Right hindlimb (tissue), 1 donor: ENCODE measurements at places on chromosomes 11 and 22.

- DNase-seq, result no peak
These were observed 28.1 kb downstream of the CAPN1 start for GRCh38 chr11:65209711-65210360.

GRCh38 chr11:16169541-16169940 lies 186.8 kb downstream of the SOX6 start:
- DNase-seq, result no peak

GRCh38 chr11:103863497-103863896 lies 172.9 kb upstream of the DDI1 start:
- no peak for DNase-seq

- DNase-seq, result no peak
These were observed 432 bp upstream of the GP1BB start for GRCh38 chr22:19722982-19723231.

DNA sequence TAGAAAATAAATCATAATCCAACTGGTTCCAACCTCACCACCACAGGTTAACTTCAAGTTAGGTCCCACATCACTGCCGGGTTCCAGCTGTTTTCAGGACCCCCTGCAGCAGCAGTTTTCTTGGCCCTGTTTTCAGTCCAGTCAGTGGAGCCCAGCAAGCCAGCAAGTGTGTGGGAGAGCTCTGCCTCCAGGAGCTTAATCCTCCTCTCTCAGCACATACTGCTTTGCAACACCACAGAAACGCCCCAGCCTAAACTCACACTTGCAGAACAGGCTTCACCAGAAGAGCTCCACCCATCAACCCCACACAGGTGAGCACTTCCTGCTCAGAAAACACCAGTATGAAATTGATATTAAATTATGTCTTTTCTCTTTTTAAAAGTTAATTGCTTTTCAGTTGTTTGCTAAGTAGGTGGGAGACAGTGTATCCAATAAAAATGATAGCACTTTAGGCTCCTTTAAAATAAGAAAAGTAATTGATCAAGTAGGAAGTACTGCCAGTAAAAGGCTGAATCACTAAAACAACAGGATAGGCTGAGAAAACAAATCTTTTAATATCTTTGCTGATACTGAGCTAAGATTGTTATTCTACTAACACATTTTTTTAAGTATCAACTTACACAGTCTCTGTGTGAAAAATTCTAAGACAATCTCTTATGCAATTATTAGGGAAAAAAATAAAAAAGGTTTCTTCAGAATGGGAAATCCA lies 81.5 kb upstream of the TP53AIP1 start:
- no peak for DNase-seq

DNA sequence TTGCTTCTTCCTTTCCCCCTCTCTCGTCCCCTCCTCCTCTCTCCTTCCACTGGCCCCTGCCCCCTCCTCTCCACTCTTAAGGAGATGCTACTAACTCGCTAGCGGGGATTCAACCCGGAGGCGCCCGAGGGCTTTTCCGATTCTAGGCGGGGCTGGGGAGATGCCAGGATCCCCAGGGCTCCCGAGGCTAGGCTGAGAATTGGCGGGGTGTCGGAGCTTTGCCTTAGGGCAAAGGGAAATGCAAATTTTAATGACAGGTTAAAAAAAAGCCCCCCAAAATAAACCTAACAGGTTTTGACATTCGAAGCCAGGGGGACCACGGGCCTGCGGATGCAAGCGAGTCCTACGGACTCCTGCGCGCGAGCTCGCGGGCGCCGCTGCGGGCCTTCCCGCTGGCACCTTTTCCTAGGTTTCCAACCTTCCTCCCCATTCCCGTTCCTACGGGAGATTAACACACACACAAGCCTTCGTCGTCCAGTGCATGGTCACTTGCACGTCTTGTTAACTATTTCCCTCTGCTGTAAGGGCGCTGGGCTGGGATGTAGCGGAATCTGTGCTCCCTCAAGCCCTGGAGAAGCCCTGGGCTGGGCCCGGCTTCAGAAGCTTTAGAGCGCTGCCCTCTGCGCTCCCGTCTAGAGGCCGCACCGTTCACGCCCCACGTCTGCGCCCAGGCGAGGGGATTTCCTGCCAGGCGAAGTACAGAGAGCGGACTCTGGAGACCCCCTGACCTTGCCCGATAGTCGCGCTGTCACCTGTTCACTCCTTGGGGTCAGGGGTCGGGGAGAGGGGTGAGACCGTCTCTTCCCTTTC lies 729 bp upstream of the ALX4 start:
- peak; percentile 66 for DNase-seq

DNA sequence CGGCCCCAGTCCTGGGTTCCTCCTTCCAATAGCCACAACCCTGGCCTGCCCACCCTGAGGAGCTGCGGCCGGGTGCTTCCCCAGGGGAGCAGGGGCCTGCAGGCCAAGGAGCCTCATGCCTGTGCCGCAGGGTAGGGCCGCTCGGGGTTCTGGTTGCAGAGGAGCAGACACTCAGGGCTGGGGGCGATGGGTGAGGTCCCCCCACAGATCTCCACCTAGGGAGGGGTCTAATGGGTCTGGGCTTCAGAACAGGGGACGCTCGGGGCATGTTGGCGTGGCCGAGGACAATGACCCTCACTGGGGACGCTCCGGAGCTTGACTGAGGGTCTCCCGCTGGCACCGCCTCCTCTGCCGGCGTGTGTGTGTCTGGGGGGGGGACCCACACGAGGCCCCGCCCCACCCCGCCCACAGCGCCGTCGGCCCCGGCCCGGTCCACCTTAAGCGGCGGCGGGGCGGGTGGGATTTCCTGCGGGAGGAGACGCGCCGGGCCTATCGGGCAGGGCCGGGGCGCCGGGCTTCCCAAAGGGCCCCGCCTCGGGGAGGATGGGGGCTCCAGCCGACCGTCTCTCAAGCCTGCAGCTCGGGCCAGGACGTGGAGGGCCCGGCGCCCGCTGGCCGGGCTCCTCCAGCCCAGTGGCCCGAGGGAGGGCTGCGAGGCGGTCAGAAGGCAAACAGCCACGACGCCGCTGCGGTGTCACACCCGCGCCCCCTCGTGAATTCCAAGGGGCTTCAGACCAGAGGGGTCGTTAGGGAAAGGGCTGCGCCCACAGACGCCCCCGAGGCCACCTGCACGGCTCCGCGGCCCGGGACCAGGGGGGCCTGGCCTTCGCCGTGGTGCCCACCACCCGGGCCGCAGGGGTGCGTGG lies 640 bp upstream of the ZDHHC8 start:
- DNase-seq, result peak; percentile 91

GRCh38 chr11:61477727-61478148 lies 30.8 kb upstream of the LRRC10B start:
- peak; percentile 63 for DNase-seq

GRCh38 chr11:10606536-10607208 lies 38.2 kb upstream of the LYVE1 start:
- no peak for DNase-seq

DNA sequence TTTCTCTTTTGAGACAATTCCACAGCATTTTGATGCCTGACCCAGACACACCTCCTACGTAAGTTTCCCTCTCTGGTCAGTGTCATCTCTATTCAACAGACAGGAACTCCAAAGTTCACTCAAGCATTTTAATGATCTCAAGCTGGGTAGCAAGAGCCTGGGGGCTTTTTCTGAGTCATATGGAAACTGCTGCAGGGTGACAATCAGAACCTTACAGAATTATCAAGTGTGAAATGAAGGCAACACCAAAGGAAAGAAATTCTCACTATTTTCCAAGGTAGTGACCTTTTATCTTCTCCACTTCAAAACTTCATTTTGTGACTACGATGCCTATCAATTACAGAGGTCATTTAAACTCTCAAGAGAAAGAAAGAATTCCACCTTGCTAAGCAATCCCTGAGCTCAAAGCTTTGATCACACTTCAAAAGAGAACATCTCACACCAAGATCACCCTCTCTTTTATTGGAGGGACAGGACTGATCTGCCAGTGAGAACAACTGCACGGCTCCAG lies 229.0 kb upstream of the ZC3H12C start:
- no peak for DNase-seq

- DNase-seq, result no peak
These were observed 64.6 kb upstream of the LMO1 start for GRCh38 chr11:8328231-8328794.

DNA sequence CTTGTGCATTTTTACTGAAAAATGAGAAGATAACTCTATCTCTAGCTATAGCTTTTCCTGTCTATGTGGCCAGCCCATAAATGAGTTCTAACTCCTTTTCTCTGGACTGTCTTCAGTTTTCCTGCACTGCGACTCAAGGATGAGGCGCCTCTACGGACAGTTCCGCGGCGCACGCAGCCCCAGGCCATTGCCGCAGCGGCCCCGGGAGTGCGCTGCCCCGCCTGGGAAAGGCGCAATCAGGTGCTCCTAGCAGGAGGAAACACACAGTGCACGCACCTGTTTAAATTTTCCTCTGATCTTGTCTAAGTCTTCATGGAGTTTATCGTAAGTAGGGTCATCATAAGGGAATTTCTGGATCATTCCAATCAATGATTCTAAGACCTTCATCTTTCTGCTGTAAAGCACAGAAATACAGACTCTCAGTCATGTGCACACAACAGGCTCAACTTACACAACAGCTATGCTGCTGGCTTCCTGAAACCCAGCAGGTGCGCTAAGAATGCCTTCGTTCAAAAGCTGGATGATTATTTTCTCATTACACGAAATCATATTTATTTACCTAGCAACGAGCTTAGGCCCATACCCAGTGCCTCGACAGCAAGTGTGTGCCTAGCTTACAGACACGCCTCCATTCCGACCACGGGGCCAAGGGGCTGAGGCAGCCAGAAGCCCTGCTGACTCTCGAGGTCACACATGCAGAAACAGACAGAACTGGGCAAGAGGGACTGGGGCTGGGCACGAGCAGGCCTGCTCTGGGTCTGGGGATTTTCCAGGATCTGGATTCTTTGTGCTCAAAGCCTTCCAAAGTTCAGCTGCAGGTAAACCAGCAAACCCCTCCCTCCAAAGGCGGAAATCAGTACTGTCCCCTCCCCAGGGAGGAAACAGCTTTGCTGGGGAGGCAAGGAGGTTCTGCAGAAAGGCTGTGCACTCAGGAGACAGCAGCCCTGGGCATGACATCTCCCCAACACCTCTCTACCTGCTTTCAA lies 7.2 kb downstream of the LTO1 start:
- no peak for DNase-seq

DNA sequence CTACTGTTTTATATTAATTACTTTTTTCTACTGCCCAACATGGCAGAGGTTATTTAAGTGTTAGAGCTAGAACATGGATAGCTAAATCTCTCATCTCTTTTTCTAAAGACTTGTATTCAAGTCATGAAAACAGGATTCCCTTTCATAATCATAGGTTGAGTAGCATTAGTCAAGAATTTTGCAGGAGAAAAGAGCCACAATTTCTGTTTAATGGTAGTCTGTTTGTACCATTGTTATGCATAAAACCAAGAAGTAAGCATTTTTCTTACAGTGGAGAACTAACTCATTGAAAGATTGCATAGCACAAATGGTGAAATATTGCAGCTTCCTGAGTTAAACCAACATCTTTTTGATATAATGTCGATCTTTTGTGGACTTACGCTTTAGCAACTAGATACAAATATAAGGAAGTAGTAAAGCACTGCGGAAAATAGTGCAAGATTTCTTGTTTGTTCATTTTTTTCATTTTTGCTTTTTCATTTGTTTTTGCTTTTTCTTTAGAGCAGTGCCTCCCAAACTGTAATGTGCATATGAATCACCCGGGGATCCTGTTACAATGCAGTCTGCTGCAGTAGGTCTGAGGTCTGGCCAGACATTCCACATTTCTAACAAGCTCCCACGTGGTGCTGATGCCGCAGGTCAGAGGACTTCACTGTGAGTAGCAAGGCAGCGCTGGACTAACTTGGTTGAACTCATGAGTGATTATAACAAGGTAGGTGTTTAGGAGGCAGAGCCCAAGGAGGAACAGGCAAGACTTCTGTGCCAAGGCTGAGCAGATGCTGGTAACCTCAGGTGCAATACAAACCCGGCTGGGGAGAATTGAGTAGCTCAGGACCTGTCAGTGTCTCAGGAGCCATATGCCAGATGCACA lies 4.6 kb downstream of the ETS1 start:
- DNase-seq, result peak; percentile 65

DNA sequence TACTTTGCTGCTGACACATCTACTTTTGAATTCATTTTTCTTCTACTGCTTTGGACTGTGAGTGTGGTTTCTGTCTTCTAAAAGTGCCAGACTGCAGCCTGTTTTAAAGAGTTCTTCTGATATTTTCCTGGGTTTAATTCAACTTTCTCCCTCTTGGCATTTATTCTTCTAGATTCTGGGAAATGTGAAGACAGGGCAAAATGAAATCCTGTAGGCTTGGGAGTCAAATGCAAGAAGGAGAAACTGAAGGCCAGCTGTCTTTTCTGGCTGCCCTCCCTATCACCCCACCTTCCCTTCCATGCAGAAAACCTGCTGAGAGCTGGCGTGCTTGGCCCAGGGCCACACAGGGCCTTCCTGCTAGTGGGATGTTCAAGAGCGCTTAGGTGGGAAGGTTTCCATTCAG lies 7.6 kb downstream of the ZNF70 start:
- DNase-seq, result peak; percentile 88

DNA sequence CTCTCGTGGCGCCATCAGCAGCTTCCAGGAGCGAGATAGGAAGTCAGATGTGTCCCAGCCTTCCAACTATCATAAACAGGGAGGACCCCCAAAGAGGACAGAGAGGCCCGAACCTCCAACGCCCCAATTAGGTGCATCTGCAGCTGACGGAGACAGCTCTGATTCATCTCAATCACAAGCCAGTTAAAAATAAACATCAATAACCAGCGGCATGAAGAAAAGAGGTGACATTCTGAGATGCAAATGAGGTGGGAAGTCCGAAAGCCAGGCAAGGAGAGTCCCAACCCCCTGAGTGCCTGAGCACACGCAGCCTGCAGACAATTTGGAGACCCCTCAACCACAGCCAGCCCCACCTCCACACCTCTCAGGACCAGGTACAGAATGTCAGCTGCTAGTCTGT lies 28.1 kb upstream of the IGSF9B start:
- no peak for DNase-seq

DNA sequence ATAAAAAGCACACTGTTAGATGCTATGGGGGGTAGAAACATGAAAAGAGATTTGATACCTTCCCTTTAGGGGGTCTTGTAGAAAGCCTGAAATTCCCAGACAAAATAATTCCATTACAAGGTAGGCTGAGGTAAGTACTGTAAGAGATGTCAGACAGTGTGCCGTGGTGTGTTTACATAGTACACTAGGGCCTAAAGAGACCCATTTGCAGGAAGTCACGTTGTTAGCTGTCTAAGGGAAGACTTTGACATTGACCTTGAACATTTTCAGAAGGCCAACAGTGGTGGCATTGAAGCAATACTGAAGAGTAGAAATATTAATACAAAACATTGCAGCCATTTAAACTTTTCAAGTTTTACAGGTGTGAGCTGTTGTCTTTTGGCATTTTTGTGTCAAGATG lies 30.8 kb downstream of the EXT2 start:
- no peak for DNase-seq

- no peak for DNase-seq
These were observed 194.5 kb downstream of the NAV2 start for GRCh38 chr11:19907008-19907579.

GRCh38 chr11:125287491-125288210 lies 123.1 kb downstream of the PKNOX2 start:
- peak; percentile 94 for DNase-seq

DNA sequence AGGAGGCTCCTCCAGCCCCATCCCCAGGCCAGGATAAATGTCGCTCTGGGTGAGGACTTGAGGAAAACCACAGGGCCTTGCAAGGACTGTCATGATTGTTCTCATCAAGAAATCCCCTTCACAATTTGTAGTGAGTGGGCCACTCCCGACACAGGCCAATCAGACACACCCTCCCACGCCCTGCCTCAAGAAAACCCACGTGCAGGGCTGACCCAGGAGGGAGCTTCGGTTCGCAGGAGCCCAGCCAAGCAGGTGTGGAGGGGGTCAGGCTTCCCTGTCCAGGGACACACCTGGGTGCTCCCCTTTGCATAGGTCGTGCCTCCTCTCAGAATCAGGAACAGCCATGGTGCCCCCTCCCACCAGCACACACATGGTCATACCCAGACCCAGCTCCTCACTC lies 43.2 kb downstream of the SHANK2 start:
- no peak for DNase-seq

- DNase-seq, result no peak
These were observed 211.9 kb downstream of the BLID start for GRCh38 chr11:121904148-121904547.
